ENCODE measurements at places on chromosomes 1 and 21. TPM values are rescaled to one million over a fixed set of nuclear protein-coding genes. Genes with fewer than 3 reads are reported as not detected.

Gene TMEM50B
- 51.4 TPM for total RNA-seq

Gene CCDC181
- total RNA-seq = 0.54 TPM

Gene MPL
- not detected for total RNA-seq

Gene CD101
- 0.85 TPM for total RNA-seq

Gene KLHDC9
- 7.9 TPM for total RNA-seq

Gene PDE4B
- 29.0 TPM for total RNA-seq

Gene EDARADD
- 2.8 TPM for total RNA-seq

Gene FAM72D
- total RNA-seq = not detected

Gene S100A2
- total RNA-seq = 2.9 TPM

Gene OR2T11
- total RNA-seq = not detected

Gene LCE3D
- total RNA-seq = not detected

Gene UBL4B
- not detected for total RNA-seq

Gene RABIF
- 5.0 TPM for total RNA-seq

Gene MAP1LC3C
- total RNA-seq = not detected

Gene NBPF9
- total RNA-seq = 29.4 TPM

Gene ZNF124
- total RNA-seq = 28.9 TPM

Gene LORICRIN
- not detected for total RNA-seq

Gene SPRR2A
- total RNA-seq = not detected

Gene SPRR2E
- not detected for total RNA-seq

Gene PTPN14
- 33.3 TPM for total RNA-seq

Measured in thoracic aorta (tissue), 2 donors.